Naive thymus-derived CD4-positive, alpha-beta T cell (primary cell): ENCODE measurements at places on chromosomes 2 and 18. TPM values are rescaled to one million over a fixed set of nuclear protein-coding genes. Genes with fewer than 3 reads are reported as not detected.

The ARL4C gene
- 329 TPM for total RNA-seq

The ALLC gene
- total RNA-seq = not detected

The ZC3H6 gene
- 23.7 TPM for total RNA-seq

The KYNU gene
- total RNA-seq = 2.8 TPM

The OTX1 gene
- total RNA-seq = not detected

The LOXHD1 gene
- total RNA-seq = not detected

The ANKRD36 gene
- 57.3 TPM for total RNA-seq

The DAW1 gene
- not detected in 2 replicates for total RNA-seq
